ENCODE measurements at places on chromosomes 5 and 9.

GRCh38 chr5:162806195-162806594 is 631.2 kb upstream of the CCNG1 start:
- DNase-seq: no peak

DNA sequence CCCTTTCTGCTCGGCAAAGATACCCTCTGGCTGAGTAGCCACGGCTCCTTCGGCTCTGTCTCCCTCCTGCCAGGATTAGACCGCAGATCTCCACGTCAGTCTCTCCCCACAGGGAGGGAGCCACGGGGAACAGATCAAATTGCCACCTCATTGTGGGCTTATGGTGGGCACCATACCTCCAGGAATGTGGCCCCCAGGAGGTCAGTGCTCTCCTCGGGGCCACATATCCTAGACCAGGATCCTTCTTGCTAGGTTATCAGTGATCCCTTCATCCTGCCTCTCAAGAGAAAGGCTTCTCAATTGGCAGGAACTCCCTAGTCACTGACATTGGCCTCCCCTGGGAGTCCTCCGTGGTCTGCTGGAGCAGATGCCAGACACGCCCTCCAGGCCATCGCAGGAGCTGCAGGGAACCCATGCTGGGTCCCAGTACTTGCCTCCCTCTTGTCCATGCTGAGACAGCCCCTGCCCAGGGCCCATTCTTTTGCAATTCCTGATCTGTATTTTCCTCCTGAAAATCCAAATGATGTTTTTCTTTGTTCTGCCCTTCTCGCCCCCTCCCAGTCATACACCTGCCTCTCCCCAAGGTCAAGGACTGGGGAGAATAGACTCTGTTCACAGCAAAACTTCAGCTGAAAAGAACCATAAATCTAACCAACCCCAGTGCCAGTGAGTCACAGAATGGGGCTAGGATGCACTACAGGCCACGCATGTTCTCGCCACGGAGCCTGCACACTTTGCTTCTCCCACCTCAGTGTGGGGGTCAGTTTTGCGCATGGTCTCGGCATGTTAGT is 31.6 kb upstream of the ENHO start:
- DNase-seq: no peak

GRCh38 chr9:132651259-132651658 is 18.5 kb downstream of the DDX31 start:
- no peak for DNase-seq

- no peak for DNase-seq
These were observed 65.2 kb upstream of the ADRA1B start for GRCh38 chr5:159851053-159851452.

- DNase-seq: no peak
These were observed 136.7 kb downstream of the BOD1 start for GRCh38 chr5:173479711-173480110.

DNA sequence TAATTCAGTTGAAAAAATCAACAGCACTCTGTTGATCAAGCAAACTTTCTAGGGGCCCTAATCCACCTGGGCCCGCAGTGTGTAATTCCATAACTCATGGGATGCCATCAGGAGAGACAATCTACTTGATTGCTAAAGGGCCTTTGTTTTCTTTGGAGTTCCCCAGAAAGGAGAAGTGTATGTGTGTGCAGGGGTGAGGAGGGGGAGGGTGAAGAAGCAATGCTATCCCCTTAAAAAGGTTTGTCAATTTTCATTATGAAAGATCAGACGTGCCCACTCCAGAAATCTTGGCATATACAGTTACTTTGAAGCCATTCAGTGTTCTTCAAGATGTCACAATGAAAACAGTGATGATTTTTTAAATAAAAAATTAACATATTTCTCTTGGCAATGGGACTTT is 6.2 kb downstream of the PARP8 start:
- no peak for DNase-seq

DNA sequence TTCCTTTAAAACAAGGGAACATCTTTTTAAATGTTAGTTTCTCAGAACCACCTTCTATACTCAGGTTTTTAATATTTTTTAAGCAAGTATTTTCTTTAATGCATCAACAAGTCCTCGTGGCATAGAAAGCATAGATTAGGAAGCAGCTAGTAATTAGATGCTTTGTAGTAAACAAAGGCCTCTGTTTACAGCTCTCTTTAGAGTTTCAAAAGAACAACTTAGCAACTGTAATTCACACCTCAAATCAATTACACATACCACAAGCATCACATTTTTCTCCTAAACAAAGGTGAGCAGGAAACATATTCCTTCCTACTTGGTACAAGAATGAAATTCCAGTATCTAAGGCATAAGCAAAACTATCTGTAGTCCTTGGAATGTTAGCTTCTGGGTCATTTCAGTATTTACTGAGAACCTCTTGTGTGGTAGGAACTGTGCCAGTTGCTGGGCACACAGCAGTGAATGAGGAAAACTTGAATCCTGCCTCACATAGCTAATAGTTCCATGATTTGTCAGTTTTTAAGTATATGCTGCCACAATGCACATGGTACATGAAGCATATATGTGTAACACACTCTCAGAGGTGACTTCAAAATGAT is 249.1 kb downstream of the CEMIP2 start:
- no peak for DNase-seq

- no peak for DNase-seq
These were observed 6.1 kb downstream of the SLCO4C1 start for GRCh38 chr5:102290004-102290403.

DNA sequence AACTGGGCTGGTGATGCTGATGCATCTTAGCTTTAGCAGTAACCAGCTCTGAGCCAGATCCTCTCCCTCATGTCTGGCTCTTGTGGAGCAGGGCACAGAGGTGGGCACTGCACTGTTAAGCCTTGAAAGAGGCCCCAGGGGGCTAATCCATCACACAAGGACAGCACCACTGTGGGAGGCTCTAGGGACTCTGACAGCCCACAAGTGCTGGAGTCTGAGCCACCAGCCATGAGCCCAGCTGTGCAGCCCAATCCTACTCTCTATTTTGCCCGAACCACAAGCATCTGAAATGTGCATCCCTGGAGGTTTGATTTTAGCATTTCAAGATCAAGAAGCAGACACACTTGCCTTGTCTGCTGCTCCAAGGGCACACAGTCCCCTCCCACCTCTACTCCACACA is 407.1 kb upstream of the TRPC7 start:
- DNase-seq: no peak

DNA sequence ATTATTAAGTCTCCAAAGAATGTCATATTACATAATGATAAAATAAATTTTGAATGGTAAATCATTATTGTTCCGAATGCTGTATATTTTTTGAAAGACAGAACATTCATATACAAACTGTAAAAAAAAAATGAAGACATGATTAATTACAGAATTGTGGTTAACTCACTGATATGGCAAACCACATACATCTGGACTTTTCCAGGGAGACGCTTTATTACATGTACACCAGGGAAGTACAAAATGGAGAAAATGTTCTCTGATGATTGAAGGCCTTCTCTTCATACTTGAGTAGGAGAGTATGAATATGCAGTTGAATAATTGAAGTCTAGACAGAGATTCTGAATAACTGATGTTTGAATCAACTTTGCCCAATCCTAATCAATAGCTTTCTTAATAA is 1886.9 kb downstream of the EFNA5 start:
- no peak for DNase-seq

DNA sequence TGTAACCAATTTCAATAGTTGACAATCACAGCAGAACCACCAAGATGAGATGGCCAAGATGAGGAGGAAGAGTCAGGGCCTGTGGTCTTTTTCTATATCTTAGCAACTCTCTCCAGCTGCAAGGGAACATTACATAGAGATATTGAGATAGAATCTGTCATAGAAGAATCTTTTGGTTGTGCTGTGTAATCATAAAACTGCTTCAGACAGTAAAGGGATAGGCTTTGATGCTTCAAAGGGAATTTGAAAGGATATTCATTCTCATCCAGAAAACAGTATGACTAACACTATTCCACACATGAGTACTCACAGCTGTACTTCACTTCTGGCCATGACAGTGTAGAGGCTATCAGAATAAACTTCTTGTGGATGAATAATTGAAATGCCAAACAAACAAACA is 145.9 kb downstream of the YIPF5 start:
- DNase-seq: no peak

- no peak for DNase-seq
These were observed 30.5 kb downstream of the TRIO start for GRCh38 chr5:14173377-14174229.

DNA sequence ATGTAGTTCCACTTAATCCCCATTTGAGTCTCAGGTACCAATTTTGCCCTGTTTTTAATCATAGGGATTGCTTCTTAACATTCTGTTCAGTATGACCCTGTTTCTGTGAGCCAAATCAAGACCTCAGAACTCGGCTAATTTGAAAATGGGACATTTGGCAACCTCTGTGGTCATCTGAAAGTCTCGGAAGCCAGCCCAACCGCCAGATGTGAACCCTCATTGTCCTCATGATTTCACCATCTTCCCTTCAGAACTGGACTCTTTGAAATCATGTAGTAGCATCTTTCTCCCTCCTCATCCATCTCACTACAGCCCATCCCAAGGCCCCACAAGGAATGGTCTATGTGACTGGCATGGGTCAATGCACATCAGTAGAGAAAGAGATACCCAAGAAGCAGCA is 88.9 kb downstream of the S1PR3 start:
- no peak for DNase-seq

GRCh38 chr9:136467766-136468165 is 15.1 kb downstream of the SEC16A start:
- no peak for DNase-seq

GRCh38 chr9:27059412-27059811 is 49.6 kb upstream of the TEK start:
- DNase-seq: no peak

DNA sequence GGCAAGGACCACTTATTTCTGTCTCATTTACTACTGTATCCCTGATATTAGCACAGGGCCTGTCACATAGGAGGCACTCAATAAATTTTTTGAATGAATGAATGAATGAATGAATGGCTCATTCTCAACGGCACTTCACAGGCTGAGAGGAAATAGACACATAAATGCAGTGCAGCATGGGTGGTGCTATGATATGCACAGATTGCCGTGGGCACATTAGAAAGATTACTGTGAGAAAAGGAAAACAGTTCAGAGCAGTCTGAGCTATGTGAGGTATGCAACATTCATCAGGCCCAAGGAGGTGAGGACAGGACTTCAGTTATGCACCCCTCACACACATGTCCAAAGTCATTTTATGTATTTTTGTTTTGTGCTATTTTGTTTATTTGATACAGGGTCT is 6.4 kb upstream of the NOL6 start:
- no peak for DNase-seq

GRCh38 chr9:22052376-22052945 is 43.4 kb upstream of the CDKN2B start:
- no peak for DNase-seq

GRCh38 chr9:124222918-124223720 is 34.6 kb upstream of the NEK6 start:
- DNase-seq: no peak

GRCh38 chr9:26175264-26175663 is 497.0 kb upstream of the TUSC1 start:
- DNase-seq: no peak

GRCh38 chr5:115179030-115179393 is 9.3 kb upstream of the TRIM36 start:
- DNase-seq: peak; percentile 55

DNA sequence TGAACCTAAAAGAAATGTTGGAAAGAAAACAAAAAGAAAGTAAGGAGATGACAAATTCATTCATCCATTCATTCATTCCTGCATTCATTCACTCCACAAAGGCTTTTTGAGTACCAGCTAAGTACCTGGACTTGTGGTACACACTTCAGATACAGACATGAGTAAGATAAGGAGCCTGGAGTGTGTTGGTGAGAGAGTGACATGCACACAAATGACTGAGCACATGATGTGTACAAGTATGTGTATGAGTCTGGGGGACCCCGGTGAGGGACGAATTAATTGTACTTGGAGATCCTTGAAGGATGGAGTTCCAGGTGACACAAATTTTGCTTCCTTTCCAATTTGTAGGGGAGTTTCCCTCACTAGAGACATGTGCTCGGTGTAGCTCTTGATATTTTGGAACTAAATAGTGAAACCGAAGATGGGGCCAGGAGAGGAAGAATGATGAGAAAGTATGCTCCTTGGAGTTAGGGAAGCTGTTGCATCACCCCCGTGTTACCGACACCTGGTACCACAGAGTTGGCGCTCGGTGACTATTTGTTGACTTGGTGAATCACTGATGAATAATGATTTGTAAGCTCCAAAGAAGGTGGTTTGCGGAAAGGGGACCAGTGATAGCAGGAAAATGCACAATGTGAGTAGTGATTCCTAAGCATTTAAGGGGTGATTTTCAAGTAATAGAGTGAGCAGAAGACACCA is 509.8 kb downstream of the CCDC171 start:
- DNase-seq: peak; percentile 7

DNA sequence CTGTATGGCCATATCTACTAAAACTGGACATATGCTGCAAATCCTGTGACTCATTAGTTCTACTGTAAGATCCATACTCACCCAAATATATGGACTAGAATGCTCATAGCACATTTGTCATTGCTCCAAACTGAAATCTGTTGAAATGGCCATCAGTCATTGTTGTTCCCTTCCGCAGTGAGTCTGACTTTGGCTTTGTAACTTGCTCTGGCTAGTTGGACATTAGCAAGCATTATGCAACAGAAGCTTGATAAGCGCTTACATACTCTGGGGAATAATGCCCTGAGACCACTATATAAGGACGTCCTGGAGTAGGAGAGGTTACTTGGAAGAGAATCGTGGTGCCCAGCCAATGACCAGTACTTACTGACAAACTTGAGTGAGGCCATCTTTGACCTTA is 9.0 kb downstream of the KIAA1958 start:
- DNase-seq: no peak

DNA sequence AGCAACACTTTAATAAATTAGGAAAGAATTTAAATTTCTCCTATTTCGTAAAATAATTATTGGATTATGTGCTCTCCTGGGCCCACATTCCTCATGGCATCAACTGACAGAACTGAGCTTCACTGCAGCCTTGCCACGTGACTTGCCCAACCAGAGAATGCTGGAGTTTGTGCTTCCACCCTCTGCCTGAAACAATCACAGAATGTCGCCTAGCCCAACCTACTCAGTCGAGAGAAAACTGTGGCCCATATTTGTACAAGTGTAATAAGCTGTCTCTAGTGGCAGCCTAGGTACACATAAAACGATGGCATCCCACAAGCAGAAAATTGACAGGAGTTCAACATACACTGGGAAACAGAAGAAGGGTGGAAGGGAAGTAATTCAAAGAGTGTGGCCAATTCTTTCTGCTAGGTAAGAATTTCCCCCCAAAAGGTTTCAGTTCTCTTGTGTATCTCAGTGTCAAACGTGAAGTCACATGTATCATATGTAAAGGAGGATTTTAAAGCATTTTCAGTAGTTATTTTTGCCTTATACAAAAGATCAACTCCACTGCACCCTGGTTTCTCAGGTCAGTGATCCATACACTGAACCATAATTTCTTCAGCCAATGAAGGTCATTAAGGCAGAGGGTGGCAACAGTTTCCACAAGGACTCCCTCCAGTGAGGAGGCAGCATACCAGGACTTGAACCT is 41.7 kb downstream of the ZNF608 start:
- DNase-seq: no peak

- DNase-seq: no peak
These were observed 28.6 kb upstream of the CEP78 start for GRCh38 chr9:78207319-78207718.

- no peak for DNase-seq
These were observed 212.4 kb downstream of the EFNA5 start for GRCh38 chr5:107458322-107458721.

All from ecto neural progenitor cell (in vitro differentiated cells).